ENCODE measurements at places on chromosomes 6 and 20.

DNA sequence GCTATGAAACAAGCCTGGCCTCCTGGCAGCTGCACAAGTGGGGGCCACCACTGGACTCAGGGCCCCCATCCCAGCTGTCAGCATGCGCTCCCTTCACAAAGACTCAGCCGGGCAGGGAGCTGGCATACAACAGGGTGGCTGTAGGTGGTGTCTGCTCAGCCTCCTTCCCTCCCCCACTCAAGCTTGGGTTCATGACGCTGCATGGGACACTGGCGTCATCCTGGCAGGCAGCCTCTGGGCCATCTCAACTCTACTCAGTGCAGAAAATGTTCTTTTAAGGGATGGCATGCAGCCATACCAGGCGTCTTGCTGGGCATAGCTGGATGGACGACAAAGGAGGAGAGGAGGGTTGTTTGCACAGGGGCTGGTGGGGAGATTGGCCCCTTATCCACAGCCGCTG lies 30.5 kb downstream of the SAYSD1 start:
- no peak for DNase-seq

GRCh38 chr20:10648651-10649050 lies 25.1 kb downstream of the JAG1 start:
- DNase-seq = no peak

DNA sequence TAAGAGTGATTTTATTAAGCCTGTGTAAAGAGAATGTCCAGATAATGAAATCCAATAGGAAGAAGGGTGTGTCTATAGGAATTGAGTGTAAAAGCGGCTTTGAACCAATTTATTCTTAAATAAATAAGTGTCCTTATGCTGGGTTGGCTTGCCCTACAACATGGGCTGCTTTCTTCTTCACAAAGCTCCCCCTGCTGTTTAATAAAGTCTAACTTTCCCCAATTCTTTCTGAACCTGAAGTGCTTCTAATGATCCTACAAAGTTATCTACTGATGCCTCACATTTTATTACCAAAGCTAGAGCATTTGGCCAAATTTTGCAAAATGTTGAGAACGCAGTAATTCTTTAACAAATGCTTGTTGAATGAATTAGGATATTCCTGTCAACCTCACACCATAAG lies 36.3 kb upstream of the SIRT5 start:
- no peak for DNase-seq

- DNase-seq = no peak
Observed at GRCh38 chr20:45016089-45016671, 49.9 kb downstream of the STK4 start.

- DNase-seq = no peak
Observed at GRCh38 chr20:7984192-7984591, 35.4 kb downstream of the TMX4 start.

DNA sequence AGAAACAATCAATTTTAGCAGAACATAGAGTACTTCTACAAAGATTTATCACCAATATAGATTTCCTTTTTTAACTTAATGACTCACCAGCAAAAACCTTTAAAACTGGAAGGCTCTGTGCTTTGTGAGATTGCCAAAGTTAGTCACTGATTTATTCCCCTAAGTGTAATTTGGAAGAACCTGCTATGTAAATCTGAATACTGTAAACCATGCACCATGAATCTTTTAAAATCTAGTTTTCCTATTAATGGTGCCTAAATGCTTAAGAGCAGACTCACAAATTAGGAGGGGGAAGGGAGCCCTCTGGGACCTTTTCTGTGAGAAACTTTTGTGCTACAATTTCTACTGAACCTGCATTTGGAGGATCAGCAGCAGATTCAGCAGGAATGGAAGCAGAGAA lies 57.8 kb upstream of the PNRC1 start:
- DNase-seq = no peak

DNA sequence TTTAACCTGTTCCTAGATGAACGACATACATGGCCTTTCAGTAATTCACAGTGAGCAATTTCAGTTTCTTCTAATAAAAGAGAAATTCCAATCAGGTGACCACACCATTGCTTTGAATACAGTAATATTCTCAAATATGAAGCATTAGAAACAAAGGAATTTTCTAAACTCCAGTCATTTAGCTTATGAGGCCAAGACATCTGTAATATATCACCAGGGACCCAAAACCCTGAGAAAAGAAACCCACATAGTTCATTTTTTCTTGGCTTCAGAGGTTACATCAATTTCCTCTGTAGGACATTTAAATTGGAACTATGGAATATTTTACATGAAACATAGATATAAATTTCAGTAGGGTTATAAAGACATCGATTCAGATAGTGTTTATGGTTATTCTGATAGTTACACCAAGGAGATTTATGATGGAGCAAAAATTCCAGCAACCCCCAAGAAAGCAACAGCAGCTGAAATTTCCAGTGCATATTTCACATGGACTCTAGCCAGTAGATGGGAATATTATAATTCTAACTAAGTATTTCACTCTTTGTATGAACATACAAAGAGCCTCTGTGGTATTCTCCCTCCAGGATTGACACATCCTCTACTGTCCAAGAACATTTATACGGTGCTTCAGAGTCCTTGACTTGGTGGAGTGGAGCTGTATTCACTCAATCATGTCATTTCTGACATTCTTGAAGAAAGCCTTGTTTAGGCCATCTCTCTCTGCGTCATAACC lies 82.9 kb downstream of the ADGRG6 start:
- DNase-seq = no peak

DNA sequence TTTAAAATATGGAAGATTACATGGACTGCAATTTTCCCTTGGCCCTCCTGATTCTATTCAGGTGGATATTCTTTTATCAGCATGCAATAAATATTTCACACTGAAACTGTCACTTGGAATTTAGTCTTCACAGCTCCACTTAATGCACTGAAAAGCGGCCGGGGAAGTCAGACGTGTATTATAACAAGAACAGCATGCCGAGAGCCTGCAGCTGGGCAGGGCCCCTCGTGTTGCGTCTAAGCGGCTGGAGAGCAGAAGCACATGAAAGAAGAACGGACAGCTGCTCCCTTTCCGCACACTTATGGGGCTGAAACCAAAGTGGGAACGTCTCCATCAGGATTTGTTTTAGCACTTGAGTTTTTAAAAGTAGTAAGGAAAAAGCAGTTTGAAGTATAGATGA lies 57.2 kb downstream of the LYRM4 start:
- no peak for DNase-seq

DNA sequence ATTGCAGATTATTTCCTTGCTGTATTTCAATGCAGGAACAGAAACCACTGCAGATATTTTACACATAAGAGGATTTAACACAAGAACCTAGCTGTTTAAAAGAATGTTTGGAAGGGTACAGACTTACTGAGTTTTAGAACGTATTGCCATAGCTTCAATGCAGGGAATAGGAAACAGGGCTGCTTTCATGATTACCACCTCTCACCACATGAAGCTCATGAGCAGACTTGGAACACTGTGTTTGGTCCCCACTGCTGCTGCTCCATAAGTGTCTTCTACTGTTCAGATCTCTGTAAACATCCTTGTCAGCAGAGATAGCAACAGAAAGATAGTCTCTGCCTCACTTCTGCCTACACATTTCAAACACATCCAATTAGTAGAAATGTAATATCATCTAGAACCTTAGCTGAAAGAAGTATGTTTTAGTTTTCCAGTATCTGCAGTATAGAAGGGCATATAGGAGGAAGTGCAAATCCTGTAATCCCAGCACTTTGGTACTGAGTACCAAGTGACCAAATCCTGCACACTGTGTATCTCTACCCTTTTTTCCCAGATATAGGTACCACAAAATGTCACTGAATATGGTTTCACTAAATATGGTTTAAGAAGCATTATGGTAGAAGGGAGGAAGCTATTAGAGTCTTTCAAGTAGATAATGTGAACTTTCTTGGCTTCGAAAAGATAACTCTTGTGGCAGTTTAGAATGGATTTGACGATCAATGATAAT lies 51.9 kb downstream of the STXBP5 start:
- DNase-seq = no peak

DNA sequence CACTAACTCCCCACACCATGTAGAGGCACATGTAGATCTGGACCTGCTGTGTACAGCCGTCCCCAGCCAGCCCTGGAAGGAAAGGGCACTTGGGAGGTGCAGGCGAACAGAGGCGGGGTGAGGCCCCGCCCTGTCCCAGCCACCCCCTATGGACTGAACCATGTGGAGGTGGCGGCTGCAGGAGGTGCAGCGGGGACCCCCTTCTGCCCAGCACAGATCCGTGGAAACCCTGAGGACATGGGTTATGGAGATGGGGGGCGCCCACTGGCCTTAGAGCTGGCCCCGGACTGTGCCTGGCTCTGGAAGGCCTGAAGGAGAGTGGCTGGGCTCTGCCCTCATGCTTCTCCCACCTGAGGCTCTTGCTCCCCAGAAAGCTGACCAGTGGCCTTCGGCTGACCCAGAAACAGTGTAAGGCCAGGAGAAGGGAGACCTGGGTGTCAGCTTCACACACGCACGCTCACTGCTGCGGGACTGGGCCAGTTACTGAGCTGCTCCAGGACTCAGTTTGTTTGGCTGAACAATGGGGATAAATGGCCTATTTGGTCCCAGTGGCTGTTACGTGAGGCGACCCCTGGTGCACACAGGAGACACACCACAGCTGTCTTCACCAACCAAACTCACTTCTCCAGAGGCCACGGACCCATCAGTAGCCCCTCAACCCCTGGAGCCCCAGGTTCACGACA lies 87.2 kb downstream of the GINS1 start:
- DNase-seq = no peak

- DNase-seq = no peak
Observed at GRCh38 chr6:17093686-17094085, 8.2 kb upstream of the STMND1 start.

- no peak for DNase-seq
Observed at GRCh38 chr6:153553627-153554026, 422.5 kb upstream of the RGS17 start.

DNA sequence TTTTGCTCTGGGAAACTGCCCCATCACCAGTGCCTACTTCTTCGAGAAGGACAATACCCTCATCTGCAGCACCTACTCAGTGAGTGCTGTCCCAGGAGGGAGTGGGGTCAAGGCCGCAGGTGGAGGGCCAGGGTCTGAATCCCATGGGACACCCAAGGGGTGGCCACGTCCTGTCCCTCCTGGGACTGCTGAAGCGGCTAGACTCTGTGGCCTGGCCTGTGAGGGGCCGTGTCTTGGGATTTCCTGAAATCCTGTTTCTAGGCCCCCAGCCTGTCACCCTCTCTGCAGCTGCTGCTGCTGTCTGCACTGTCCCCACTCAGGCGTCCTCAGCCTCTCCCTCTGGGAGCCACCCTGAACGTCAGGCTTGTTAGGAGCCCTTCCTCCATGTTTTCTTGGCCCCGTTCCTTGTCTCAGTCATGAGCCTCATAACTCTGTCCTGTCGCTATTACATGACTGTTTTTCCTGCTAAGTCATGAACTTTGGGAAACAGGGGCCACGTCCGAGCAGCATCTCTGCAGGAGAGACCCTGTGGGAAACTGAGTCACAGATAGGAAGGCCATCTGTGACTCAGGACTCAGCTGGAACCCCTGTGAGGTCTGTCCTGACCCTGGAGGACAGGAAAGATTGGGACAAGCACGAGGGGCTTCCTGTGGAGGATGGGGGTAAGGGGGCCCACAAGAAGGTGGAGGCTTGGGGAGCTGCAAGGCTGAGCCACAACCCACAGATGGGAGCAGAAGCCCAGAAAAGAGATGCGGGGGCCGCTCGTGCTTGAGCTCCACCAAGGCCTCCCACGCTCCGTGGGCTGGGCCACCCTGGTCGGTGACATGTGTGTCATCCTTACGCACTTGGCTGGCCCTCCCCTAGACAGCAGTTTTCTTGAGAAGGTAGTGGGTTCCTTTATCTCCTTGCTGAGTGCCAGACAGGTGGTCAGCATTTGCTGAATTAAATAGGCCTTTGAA lies 49.9 kb downstream of the EFCAB8 start:
- DNase-seq = no peak

DNA sequence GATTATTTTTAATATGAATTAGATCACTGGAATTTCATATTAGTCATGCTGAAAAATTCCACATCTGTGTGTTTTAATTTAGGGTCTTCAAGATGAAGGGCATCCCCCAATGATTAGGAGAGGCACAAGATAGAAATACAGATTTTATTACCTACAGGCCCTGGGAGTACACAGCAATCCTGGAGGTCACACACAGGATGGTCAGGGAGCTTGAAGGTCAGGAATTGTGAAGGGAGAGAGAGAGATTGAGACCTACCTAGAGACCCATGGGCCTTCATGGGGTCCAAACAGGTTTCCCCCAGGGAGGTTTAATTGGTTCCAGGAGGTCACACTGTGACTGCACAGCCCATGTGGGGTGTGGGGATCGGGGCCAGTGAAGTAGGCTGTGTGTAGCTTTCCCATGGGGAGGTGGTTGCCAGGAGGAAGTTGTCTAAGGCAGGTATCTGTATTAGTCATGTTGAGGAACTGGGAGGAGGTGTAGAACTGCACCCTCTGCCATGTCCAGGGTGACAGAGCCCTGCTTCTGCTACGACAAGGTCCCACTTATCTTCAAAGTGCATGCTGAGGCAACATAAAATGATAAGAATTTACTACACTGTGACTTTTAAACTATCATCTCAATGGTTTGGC lies 18.3 kb downstream of the SNX9 start:
- no peak for DNase-seq

DNA sequence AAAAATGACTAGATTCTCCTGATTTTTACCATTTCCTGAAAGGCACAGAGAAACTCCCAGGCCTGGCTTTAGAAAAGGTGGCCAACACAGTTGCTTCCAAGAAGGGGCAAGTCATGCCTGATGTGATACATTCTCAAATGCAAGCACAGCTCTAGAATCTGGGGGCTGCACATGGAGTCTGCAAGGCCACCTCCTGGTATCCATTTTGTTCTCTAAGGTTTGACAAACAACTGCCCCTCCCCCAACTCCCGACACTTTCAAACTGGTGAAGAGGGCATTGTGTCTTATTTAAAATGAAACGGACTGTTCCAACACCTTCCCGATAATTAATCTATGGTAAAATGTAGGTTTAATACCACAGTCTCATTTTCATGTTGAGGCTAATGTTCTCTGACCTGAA lies 220.2 kb upstream of the CEP162 start:
- no peak for DNase-seq

DNA sequence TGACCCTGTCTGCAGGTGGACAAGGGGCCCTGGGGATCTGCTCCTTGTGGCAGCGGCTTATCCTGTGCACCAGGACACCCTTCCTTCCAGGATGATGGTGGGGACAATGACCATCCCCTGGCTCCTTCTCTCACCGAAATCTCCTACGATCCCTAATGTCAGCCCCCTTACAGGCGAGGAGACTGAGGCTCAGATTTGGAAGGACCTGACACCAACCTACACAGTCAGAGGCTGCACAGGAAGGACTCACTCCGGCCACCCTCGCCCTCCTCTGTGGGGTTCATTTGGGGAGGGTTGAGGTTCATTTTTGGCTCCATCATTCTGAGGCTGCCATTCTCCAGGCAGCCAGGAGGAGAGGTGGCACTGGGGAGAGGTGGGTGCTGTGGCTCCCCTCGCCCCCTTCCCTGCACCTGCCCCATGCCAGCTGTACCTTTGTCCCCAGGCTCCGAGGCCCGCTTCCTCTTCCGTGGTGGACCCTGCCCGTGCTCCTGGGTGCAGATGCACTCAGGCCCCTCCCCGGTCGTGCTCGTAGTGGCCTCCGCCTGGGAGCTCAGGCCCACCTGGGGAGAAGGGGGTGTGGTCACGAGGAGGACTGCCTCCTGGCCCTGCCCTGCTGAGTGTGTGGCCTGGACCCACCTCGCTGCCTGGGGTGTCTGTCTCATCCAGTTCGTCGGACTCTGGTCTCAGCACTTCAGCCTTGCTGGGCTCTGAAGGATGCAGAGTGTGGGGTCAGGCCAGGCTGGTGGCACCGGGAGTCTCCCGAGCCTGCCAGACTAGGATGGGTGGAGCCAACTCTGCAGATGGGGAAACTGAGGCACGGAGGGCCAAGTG lies 5.3 kb upstream of the CABLES2 start:
- no peak for DNase-seq

- no peak for DNase-seq
Observed at GRCh38 chr6:93327857-93328256, 91.5 kb downstream of the EPHA7 start.

Data from stimulated activated CD8-positive, alpha-beta memory T cell treated with anti-CD3 and anti-CD28 coated beads, Interleukin-4, amount 100 ng/mL, for 48 hours (primary cell).